SK-MEL-5 (cell line): ENCODE measurements at places on chromosomes 5 and 9. TPM values are rescaled to one million over a fixed set of nuclear protein-coding genes. Genes with fewer than 3 reads are reported as not detected.
A peak's percentile ranks its signal among the peaks of the same experiment; 100 is the strongest.

The PCDHB9 gene
- total RNA-seq: 0.05 and 0.90 TPM in 2 replicates

The IRX4 gene
- 0.26 TPM in 1 of 2 replicates, not detected in the other for total RNA-seq

The TTLL11 gene
- total RNA-seq: 1.4 and 1.6 TPM in 2 replicates

The CD72 gene
- total RNA-seq: 0.43 and 0.63 TPM in 2 replicates

The EGFL7 gene
- 61.5 and 66.9 TPM in 2 replicates for total RNA-seq

The GRXCR2 gene
- total RNA-seq: not detected in 2 replicates

The ENC1 gene
- 2.5 and 3.0 TPM in 2 replicates for total RNA-seq

The FANCG gene
- total RNA-seq: 14.9 and 18.9 TPM in 2 replicates

The PCDHGA7 gene
- 0.71 and 1.6 TPM in 2 replicates for total RNA-seq

The RNF208 gene
- total RNA-seq: not detected in 2 replicates

The ZFP2 gene
- total RNA-seq: 0.18 TPM in 1 of 2 replicates, not detected in the other

The BTNL8 gene
- total RNA-seq: 0.08 TPM in 1 of 2 replicates, not detected in the other

DNA sequence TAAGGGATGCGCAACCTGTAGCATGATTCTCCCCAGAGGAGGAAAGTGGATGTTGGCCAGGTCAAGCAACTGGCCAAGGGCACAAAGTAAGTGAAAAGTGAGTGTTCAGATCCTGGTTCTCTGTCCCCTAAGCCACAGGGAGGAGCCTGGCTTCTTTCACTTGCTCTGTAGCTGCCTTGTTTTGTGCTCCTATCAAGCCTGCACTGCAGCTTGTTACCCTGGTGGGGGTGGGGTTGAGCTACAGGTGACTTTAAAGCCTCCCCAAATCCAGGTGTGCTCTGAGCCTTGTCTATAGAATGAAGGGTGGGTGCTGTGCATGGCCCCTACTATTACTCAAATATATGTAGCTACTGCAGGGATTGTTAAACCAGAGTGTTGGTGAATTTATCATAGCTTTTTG, 32.9 kb downstream of the RALGPS1 start:
- DNase-seq: no peak

GRCh38 chr5:179533907-179534306, 16.4 kb upstream of the RUFY1 start:
- no peak for DNase-seq

GRCh38 chr9:113316030-113316429, 12.9 kb upstream of the RNF183 start:
- DNase-seq: no peak

GRCh38 chr9:37700131-37700530, 49.4 kb downstream of the FRMPD1 start:
- DNase-seq: no peak

DNA sequence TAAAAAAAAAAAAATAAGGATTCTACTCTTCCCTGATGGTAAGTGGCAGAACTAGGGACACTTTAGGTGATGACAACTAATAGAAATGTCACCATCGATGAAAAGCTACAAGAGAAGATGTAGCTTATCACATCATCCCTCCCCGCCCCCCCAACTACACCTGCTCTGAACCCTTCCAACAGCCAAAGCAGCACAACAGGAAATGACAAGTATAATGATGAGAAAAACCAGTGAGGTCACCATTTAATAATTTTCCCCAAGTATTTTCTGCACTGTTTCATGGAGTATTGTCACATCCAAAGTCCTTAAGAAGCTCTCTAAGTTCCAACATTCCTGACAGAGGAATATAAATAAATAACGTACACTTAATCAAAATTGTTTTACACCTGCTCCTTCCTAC, 221.4 kb downstream of the EFNA5 start:
- no peak for DNase-seq

DNA sequence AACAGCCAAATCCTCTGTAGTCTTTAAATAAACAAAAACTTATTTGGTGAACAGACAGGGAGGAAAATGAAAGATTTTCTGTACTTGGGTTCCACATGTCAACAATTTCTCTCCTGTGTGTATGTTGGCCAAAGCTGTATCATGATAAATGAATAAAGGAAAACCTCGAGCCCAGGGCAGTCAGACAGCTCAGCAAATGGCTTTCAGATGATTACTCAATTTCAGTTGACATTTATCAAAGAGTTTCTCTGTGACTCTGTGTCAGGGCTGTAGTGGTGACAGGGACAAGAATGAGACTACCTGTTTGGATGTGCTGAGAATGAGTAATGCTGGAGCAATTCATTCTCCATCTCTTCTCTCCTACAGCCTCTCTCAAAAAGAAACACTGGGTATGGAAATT, 45.7 kb upstream of the PTGS1 start:
- no peak for DNase-seq

DNA sequence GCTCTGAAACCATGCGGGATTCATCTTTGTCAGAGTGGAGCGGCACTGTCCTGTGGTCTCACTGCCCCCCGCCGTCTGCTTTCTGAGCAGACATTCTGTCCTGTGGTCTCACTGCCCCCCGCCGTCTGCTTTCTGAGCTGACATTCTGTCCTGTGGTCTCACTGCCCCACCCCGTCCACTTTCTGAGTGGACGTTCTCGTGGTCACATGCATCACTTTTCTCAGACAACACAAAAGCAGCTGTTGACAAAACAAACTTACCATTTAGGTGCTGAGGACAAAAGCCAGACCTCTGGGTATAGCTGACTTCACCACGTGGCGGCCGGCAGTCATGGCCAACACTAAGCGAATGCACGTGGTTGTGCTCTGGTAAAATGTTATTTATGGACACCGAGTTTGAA, 2.8 kb downstream of the LRRC14B start:
- DNase-seq: no peak

DNA sequence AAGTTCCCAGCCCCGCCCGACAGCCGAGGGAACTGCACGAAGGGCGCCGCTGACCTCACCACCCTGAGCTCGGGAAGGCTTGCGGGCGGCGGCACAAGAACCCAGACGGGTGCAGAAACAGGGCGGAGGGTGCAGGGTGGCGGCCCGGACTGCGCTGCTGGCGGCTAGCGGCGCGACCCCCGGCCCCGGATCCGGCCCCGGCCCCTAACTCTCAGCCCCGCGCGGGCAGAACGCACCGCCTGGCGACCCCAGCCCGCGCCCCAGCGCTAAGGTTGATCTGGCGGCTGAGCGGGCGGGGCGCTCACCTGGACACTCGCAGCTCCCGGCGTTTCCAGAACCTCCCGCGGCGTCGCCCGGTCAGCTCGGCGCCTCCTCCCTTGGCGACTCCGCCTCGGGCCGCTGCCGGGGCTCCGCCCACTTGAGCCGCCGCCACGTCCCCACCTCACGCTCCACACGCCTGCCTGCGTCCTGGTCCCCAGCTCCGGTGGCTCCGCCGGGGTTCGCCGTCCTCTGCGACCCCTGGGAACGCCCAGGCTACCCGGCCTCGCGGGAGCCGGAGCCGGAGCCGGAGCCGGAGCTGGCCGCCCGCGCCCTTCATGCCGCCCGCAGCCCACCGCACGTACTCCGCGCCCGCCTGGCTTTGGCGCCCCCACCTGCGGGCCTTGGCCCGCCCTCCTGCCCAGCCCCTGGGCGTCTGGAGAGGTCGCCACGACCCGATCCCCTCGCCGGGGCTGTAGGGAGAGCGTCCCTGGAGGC, at the start of gene P4HA2:
TSS of gene P4HA2 (minus strand) at position 369 of the 756 bp plus-strand sequence. CDS start 9,227 bp downstream, outside the sequence.
- DNase-seq: peak; percentile 65

DNA sequence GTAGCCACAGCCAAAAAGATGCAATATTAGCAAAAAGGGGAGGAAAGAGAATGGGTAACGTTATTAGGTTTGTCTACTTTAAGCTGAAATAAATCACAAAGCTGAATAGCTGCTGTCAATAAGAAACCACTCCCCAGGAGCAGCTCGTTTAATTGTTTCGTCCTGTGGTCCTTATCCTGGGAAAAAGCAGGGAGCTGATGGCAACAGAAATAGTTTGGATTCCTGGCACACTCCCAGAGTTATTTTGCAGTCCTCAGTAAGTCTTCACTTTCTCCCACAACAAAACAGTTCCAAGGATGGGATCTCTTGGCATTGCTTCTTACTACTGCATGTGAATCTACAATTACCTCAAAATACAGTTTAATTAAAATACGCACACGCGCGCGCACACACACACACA, 28.8 kb downstream of the FRMD3 start:
- no peak for DNase-seq

GRCh38 chr9:33676746-33677505, 118.4 kb upstream of the PRSS3 start:
- peak; percentile 34 for DNase-seq

DNA sequence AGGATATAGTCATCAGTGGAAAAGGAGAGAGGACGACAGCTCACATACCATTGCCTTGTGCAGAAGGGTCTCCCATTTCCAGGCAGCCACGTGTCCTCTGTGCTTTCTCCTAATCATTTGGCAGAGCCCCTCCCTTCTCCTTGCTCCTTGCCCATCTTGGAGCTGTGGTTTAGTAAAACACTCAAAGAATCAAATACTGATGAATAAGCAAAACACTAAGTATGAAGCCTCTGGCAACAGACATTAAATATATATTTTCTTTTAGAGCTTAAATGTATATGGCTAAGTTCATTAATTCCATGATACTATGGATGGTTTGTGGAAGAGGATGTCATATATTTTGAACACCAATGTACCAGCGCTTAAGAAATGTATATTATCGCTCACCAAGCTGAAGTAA, 278.5 kb downstream of the SAXO1 start:
- DNase-seq: no peak

DNA sequence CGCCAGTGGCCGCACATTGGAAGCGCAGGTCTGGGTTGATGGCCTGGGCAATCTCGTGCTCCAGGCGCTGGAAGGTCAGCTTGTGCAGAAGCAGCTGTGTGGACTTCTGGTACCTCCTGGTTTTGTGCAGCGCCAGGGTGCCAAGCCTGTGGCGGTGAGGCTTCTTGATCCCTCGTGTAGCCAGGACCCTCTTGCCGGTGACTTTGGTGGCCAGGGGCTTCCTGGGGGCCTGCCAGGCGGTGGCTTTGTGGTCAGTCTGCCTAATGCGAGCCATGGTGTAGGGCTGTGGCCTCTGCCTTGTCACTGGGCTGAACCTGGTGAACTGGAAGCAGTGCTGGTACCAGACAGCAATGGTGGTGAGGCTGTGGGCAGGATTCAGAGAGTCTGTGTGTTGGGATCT, 6.2 kb upstream of the TAF11L13 start:
- DNase-seq: no peak

DNA sequence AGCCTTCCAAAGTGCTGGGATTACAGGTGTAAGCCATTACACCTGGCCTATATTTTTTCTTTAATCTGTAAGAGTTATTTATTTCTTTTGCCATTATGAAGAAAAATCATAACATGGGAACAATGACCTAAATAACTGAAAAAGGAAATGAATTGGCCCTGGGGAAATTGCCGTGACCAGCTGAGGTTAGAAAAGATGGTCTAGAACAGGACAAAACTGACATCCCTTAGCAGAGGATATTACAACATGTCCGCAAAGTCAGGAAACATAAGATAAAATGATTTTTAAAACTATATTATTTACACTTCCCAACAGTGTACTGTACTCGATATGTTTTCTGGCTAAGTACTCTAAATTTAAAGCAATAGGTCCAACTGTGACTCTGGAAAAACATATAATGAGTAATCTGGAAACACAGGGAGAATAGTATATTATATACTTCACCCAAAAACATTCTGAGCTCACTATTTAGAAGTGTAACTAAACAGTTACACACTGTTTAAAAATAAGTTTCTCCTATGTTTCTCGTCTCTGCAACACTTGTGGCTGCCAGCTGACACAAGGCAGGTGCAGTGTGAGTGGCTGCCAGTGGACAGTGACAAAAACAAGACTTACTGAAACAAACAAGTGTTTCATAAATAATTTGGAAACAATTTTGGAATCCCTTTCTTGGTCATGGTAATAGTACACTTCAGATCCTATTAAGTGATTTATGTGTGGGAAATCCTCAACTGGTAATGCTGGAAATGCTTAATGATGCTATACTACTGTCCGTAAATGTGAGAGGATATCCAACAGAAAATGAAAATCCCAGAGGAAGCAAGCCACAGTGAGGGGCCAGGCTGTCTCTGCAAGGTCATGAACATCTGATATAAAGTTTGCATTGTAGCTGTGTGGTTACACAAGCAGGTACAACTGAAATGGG, 69.1 kb downstream of the C9orf85 start:
- DNase-seq: no peak

GRCh38 chr5:81755320-81755719, 4.4 kb upstream of the SSBP2 start:
- DNase-seq: peak; percentile 35

- DNase-seq: no peak
Measured at GRCh38 chr5:42522783-42523182, 99.5 kb downstream of the GHR start.

GRCh38 chr9:92035687-92036410, 79.4 kb downstream of the SPTLC1 start:
- no peak for DNase-seq

- no peak for DNase-seq
Measured at GRCh38 chr5:107415762-107416161, 255.0 kb downstream of the EFNA5 start.

- no peak for DNase-seq
Measured at GRCh38 chr5:113081881-113082546, 105.4 kb downstream of the DCP2 start.

GRCh38 chr9:71975833-71976232, 64.4 kb downstream of the C9orf85 start:
- DNase-seq: peak; percentile 43

DNA sequence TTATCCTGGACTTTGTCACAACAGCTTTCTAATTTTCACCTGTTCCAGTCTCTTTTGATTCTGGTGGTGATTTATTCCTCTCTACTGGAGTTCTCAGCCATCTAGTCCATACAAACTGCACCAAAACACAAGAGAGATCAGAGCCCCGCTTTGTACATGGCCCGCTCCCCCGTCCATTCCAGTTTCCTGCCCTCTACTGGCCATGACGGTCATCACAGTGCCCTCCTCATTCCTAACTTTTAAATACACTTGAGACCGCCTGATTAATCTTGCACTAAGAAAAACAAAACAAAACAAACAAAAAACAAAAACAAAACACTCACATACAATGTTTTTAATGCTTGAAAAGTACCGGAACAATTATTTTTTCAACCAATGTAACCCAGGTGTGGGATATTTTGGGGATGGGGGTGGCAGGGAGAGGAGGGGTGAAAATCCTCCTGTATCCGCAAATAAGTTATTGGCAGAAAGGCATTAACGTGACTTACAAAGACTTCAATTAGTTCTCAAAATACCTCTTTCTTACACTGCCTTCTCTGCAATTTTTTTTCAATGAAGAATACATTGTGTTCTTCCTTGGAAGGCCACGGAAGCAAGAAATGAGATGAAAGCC, 84.8 kb upstream of the PAM start:
- peak; percentile 70 for DNase-seq

DNA sequence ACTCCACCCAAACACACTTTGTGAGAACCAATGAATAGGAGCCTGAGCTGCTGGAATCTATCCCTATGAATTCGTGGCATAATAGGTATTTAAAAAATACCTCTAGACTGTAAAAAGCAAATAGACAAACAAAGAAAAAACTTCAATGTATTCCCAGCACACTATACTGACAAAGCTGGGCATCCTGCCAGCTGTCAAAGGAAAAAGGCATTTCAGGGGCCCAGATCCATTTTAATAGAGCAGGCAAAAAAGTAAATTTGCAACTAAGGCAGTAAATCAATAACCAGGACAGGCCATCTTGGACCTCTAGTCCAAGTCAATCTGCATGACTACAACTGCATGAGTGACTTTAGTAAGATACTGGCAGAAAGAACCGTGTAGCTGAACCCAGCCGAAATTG, 25.6 kb upstream of the LARP1 start:
- no peak for DNase-seq
